ENCODE measurements at places on chromosomes 6 and 20.
A peak's percentile ranks its signal among the peaks of the same experiment; 100 is the strongest.

DNA sequence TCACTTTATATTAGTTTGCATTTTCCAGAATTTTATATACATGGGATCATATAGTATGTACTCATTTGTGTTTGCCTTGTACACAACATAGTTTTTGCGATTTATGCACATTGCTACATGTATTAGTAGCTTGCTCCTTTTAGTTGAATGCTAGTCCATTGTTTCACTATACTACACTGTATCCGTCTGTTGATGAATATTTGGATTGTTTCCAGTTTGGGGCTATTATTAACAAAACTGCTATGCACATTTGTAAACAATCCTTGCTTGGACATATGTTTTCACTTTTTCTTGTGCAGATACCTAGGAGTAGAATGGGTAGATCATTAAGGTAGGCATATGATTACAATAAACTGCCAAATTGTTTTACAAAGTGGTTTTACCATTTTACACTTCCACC is 3.9 kb upstream of the LRRC1 start:
- peak; percentile 39 for DNase-seq

DNA sequence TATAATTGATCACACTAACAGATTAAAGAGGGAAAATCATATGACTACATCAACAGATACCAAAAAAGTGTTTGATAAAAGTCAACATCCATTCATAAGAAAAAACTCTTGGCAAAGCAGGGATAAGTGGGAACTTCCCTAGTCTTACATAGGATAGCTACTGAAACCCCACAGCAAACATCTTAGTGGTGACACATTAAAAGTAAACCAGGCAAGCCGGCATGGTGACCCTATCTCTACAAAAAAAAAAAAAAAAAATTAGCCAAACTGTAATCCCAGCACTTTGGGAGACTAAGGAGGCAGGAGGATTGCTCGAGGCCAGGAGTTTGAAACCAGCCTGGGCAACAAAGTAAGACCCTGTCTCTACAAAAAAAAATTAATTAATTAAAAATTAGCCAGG is 13.8 kb upstream of the CCND3 start:
- no peak for DNase-seq

- DNase-seq = no peak
Measured at GRCh38 chr20:4029505-4030467, 14.4 kb upstream of the RNF24 start.

GRCh38 chr20:24691901-24692351 is 222.5 kb downstream of the SYNDIG1 start:
- no peak for DNase-seq

- no peak for DNase-seq
Measured at GRCh38 chr20:34506480-34506879, 9.7 kb upstream of the DYNLRB1 start.

GRCh38 chr6:25960734-25961133 is 1.9 kb upstream of the TRIM38 start:
- no peak for DNase-seq

- DNase-seq = no peak
Measured at GRCh38 chr20:60256811-60257210, 298.6 kb downstream of the CDH26 start.

DNA sequence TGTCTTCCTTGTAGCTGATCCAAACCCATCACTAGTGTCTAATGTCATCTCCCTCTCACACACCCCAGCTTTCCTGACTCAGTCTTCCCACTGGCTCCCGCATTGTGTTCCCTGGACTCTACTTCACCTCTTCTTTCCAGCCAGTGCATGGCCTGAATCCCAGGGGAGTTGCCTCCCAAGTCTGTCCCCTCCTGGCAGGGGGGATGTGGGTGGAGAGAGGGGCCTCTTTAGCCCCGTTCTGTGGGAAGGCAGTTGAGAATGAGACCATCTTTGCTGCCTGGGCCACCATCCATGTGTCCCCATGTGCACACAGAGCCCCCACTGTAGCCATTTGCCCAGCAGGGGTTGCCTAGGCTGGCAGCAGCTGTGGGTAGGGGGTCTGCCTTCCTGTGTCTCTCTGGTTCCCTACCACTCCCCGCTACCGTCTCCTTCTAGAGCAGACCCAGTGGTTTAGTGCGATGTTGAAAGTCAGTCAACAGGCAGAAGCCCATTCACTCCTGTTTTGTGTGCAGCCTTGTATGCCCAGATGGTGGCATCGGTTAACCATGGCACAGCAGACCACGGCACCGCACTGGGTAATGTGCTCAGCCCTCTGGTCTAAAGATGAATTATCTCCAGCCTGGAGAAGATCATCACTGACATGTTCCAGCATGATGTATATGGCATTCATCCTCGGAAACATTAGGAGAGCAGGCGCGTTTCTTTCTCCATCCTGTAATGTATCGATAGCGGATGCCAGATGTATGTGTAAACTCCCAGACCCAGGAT is 178.8 kb upstream of the SNX9 start:
- DNase-seq = no peak

GRCh38 chr6:89375427-89376267 is 23.1 kb upstream of the UBE2J1 start:
- no peak for DNase-seq

DNA sequence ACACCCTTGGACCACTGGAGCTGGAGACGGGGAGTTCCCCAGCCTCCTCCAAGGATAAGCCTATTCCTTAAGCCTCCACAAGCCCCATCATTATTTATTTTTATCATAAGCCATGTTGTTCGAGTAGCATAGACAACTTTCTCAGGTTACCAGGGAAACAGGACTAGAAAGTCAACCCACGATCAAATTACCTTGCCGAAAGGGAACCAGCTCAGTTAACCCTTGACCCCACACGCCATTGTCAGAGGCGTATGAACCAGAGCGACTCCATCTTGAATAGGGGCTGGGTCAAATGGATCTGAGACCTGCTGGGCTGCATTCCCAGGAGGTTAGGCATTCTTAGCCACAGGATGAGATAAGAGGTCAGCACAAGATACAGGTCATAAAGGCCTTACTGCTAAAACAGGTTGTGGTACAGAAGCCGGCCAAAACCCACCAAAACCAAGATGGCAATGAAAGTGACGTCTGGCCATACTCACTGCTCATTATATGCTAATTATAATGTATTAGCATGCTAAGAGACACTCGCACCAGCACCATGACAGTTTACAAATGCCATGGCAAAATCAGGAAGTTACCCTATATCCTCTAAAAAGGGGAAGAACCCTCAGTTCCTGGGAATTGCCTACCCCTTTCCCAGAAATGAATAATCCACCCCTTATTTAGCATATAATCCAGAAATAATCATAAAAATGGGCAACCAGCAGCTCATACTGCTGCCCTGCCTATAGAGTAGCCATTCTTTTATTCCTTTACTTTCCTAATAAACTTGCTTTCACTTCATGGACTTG is 22.4 kb downstream of the SYNJ2 start:
- DNase-seq = no peak

- DNase-seq = no peak
Measured at GRCh38 chr20:36115925-36116324, 38.6 kb upstream of the EPB41L1 start.

DNA sequence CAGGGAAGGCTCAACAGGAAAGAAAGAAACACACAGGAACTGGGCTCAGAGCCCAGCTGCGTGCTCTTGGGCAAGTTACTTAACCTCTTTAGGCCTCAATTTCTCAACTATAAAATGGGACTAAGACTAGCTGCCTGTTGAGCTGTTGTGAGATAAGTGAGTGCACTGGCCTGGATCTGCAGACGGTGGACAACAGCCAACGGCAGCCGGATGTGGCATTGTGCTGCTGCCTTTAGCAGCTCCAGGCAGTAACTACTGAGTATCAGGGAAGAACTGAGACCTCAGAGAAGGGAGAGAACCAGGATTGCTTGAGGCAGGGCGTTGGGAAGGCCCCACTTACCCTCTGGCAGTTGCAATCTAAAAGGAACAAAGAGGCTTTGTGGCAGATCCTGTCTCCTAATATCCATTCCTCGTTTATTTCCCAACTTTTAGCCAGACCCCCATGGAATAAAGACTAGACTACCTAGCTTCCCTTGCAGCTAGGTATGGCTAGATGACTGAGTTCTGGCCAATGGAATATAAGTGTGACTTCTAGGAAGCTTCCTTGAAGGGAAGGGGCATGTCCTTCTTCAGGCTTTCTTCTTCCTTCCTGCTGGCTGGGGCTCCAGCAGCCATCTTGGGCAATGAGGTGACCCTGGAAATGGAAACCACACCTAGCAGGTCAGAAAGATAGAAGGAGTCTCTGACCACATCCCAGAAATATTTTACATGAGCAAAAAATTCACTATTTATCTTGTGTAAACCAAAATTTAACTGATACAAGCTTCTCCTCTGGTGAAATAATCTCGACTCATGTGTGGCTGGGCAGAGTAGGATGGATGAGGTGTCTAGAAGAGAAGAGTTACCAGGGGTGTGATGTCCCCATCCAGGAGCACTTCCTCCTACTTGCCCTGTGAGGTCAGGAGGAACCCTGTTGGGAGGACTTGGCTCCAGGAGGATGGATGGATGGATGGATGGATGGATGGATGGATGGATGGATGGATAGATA is 67.6 kb downstream of the MRPL14 start:
- DNase-seq = no peak

DNA sequence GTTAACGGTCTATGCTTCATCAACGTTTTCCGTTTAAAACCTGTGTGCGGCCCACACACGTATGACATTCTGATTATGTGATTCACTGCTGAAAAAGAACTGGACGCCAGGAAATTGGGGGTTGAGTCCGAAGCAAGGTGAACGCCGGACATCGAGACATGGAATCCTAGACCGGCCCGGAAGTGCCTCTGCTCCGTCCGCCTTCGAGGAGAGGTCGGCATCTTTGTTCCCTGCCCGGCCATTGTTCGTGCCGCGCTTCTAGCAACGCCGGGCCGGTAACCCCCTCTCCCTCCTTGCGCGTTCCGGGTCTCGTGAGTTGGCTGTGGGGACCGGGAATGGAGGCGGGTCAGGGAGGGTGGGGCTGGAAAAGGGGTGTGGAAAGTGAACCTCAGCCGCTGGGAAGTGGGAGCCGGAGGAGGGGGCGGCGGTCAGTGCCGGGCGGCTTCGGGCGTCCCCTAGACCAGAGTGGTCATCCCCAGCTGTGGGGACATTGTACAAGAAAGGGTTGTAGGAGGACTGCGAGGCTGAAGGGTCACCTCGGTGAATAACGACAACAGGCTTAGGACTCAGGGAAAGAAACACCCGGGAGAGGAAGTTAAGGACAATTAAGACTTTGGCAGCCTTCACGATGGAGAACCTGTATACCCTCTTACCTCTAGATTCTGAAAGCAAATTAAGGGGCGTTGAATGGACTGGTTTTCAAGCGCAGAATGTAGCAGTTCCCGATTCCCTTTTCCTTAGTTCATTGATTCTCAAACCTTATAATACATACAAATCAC is at the start of gene ZSCAN9:
Gene ZSCAN9, plus strand, starts transcription at position 220 of the 779 bp plus-strand sequence. CDS start 1,810 bp downstream, outside the sequence.
- DNase-seq = peak; percentile 77

DNA sequence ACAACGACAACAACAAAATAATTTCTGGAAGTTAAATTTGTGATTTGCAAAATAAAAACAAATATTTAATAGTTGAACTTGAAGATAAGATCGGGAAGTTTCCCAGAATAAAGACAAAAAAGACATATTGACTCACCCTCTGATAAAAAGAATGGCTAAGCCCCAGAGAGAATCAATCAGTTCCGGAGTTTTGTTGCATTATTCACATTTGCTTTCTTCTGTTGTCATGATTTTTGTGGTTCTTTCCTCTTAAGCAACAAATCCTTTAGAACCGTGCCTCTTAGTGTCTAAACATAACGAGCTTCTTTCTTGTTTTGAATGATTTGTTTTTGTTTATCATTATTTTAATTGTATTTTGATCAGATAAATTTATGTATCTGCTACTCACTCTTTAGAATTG is 337.7 kb upstream of the PRND start:
- no peak for DNase-seq

GRCh38 chr6:112330879-112331265 is 16.3 kb upstream of the RFPL4B start:
- DNase-seq = peak; percentile 59

DNA sequence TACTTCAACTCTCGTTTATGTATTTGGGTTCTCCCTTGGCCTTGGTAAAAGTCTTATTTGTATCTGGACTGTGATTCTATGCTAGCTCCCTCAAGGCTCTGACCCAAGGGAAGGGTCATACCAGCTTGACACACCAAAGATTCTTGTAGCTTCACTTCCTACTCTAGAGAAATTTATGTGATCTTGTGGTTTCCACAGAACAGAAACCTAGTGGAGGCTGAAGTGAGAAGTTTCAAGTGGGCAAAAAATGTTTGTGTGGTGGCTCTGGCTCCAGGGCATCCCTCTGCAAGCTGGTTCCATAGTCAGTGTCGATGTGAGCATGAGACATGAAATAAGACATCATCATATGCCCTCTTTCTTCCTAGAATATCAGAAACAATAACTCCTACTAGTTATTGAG is 48.1 kb upstream of the TNFRSF21 start:
- no peak for DNase-seq

GRCh38 chr20:24619212-24619611 is 149.8 kb downstream of the SYNDIG1 start:
- DNase-seq = no peak

- DNase-seq = no peak
Measured at GRCh38 chr6:50716899-50717509, 3.7 kb downstream of the TFAP2D start.

GRCh38 chr6:37495244-37495934 is 4.3 kb downstream of the CCDC167 start:
- no peak for DNase-seq

- no peak for DNase-seq
Measured at GRCh38 chr20:59413326-59413865, 113.0 kb downstream of the EDN3 start.

GRCh38 chr6:11987386-11987785 is 24.7 kb upstream of the HIVEP1 start:
- no peak for DNase-seq

DNA sequence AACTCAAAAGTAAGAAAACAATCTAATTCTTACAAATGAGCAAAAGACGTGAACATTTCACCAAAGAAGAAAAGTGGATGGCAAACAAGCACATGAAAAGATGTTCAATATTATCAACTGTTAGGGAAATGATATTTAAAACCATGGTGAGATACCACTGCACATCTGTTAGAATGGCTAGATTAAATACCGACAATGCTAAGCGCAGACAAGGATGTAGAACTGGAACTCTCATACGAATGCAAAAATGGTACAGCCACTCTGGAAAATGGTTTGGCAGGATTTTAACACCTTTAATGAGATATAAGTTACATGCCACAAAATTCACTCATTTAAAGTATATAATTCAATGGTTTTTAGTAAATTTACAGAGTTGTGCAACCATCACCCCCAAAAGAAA is 44.6 kb upstream of the NFATC2 start:
- no peak for DNase-seq

DNA sequence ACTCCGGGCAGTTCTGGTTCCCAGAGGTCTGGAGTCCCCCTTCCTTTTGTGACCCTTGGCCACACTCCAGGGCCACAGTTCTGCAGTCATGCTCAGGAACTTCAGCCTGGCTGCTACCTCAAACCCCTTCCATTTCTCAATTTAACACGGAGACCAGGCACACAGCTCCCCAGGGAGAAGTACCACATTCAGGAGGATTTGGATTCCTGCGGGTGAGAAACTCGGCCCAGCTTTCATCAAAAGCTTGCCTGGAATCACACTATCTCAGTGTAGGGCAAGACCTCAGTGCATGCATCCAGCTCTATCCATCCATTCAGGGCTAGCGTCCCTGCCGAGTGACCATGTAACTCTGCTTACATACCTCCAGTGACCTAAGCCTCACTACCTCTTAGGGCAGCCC is 16.8 kb upstream of the IP6K3 start:
- no peak for DNase-seq

- DNase-seq = no peak
Measured at GRCh38 chr6:18154507-18155149, at the start of gene TPMT. TSS of gene TPMT (minus strand) at chr6:18155077. CDS start at chr6:18149127, 5,950 bp downstream.

All from HFF-Myc (cell line).